Skeletal muscle cell (primary cell): ENCODE measurements at places on chromosomes 7 and 10.

DNA sequence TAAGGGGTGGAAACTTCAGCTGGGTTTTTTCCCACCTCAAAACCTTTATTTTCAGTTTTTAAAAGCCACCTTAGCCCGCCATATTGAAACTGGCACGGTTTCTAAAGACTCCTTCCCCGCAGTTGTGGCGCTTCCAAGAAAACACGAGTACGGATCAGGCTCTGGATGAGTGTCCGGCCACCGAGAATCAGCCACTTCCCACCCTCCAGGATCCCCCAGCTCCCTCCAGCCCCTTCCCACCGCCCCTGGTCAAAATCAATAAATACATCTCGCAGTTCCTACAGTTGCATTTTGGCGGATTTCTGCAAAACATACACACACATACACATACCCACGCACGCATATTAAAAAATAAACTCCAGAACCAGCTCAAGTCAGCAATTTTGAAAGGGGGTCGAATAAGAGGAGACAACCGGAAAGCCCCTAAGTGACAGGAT is 1.1 kb downstream of the SFMBT2 start:
- DNase-seq, result no peak

- no peak for DNase-seq
Observed at GRCh38 chr7:73831834-73832651, 1.2 kb downstream of the CLDN4 start.

DNA sequence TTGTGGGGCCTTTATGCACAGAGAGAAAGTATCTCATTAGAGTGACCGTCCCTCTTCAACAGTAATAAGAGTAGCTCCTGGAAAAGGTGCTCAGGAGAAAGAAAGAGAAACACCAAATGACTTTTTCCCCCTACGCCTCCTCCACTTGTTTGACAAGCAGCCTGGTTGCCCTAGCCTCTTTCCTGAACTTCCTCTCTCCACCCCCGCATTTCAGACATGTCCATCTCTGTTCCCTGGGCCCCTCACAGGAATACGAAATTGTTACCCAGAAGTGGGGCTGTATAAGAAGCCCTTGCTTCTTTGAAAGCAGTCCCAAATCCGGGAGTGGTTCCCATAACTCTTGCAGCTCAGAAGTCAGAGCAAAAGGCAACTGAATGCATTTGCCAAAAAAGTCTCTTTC is 119.6 kb upstream of the ADO start:
- no peak for DNase-seq

- no peak for DNase-seq
Observed at GRCh38 chr7:107002529-107002998, 41.9 kb upstream of the PRKAR2B start.

GRCh38 chr10:114618722-114619121 is 39.4 kb downstream of the ABLIM1 start:
- DNase-seq, result no peak

DNA sequence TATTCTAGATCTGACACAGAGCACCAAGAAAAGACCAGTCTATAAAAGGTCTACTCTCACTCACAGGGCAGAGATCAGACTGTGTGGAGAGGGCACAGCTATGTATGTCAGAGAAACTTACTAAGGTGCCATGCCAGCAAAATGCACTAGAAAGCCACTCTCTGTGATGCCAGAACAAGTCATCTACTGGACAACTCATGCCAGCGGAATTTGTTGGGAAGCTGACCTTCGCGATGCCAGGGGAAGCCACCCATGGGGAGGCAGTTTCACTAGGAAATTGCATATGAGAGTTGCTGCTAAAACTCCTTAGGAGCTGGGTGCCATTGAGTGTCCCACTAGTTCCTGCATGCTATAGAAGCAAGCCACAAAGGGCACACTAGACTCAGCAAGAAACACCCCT is 58.5 kb downstream of the MICU1 start:
- no peak for DNase-seq

GRCh38 chr7:33757563-33758165 is 147.7 kb upstream of the BMPER start:
- no peak for DNase-seq

DNA sequence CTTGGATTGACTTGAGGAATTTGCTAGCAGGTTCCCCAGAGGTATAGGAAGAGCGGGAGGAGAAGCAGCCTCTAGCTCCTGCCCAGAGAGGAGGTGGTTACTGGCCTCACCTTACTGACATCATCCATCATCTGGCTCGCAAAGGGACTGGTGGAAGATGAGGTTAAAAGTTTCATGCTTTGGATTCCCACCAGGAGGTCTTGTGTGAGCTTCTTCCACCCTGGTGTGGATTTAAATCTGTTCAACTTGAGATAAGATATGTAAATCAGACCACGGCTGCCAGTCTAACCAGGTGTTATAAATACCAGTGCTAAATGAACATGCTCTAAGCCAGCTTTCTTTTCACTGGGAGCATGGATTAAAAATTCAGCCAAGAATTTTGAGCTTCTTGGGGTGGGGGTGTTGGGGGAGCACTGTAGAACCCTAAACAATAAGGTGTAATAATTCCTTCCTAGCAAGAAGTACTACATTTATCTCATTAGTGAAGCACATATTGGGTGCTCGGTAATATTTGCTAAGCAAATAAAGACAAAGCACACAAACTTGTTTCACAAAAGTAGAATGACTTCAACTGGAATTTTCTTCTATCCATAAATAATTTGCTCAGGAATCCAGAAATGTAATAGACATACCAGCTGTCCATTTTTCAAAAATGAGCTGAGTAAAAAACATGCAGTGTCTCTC is 7.8 kb downstream of the PROSER2 start:
- no peak for DNase-seq

DNA sequence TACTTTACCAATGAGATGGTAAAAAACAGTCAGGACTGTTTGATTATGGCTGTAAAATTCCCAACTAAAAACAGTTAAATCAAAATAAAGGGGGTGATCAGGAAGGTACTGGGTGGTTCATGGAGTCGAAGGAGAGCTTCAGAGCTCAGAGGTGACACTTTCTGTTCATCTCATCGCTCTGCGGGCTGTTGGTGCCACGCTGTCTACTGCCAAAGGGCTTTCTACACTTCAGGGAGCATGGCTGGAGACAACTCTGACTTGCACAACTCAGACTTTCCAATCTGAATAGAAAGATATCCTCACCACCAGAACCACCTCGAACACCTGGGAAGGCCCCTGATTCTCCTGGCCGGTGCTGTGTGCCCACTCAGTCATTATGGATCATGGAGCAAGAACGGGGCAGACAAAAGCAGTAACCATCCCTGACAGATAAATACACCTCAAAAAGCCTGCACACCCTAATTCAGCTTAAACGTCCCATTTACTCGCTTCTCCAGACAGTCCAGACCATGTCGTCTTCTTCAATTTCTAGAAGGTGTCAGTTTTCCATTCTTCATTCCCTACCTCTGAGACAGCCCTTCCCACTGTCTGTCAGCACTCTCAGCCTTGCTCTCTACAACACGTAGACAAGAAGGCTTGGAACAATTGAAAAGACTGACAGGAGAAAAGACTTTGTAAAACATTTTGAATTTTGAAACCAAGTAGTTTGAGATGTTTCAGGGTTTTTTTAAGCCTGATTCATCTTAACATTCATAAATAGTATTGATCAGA is 348.7 kb upstream of the NFE2L3 start:
- DNase-seq, result no peak

GRCh38 chr10:53839440-53840039 is 961.5 kb downstream of the PCDH15 start:
- DNase-seq, result no peak

- no peak for DNase-seq
Observed at GRCh38 chr10:130481936-130482335, 345.7 kb downstream of the GLRX3 start.

- no peak for DNase-seq
Observed at GRCh38 chr10:80909254-80909653, 371.6 kb downstream of the SH2D4B start.

GRCh38 chr10:80596391-80597257 is 58.9 kb downstream of the SH2D4B start:
- no peak for DNase-seq

DNA sequence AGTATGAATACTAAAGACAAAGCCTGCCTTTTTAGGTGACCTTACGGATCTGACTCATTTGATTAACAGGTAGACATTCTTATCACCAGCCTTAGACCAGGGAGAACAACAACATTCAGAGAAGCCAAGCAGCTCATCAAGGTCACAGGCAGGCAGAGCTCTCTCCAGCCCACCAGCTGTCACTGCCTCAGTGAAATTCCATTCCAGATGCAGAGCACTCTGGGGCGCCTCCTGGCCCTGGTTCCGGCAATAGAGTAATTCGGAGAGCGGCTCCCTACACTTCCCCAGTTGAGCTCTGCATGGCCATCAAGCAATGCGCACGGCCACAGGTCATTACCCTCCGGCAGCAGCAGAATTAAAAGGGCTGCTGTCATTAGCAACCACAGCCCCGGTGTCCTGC is 164.7 kb downstream of the TCERG1L start:
- DNase-seq, result no peak

DNA sequence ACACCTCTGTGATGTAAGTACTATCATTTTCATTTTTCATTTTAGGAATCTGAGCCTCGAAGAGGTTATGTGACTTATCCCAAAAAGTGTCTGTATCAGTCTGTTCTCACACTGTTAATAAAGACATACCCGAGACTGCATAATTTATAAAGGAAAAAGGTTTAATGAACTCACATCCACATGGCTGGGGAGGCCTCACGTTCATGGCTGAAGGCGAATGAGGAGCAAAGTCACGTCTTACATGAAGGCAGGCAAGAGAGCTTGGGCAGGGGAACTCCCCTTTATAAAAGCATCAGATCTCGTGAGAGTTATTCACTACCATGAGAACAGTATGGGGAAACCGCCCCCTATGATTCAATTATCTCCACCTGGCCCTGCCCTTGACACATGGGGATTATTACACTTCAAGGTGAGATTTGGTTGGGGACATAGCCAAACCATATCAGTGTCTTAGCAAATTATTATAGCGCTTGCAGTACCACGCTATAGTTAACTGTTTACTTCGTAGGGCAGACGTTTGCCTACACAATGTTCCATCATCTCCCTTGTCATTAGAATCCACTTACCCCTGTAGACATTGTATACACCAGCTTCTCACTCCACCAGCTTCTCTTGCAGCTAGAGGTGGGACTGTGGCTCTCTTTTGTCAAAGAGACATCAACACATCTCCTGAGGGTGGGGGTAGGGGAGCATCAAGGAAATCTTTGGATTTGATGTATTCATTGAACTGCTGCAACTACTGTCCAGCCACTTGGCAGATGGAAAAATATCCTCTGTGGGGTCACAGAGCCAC is 15.4 kb upstream of the NMT2 start:
- DNase-seq, result no peak

DNA sequence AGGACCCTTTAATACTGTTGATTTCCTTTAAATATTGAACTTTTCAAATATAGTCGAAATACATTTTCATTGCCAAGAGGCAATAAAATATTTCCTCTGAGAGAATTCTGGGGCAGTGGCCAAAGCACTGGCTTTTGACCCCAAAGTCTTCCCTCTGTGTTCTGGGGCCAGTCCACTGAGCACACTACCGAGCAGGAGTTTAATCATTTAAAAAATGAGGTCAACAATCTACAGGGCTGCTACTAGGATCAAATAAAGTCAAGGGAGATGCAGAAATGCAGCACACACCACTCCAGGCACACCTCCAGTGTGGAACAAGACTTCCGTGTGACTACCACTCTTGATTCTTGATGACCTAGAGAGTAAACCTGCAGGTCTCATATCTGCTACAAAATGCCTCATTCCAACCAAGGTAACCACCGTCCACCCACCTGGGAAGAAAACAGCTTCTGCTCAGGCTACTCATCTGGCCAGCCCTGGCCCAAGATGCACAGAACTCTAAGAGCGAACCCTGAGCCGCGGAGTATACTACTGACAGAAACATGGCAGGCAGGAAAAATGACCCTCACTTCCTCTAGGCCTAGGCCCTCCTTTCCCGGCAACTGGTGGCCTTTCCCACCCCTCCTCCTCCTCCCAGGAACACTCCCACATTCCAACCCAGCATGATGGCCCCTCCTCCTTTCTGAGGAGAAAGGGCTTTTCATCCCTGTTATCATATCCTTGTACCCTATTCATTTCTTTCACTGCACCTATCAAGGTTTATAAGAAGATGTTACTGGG is 97.7 kb downstream of the ALOX5 start:
- no peak for DNase-seq

GRCh38 chr7:92462560-92462959 is 15.2 kb downstream of the ERVW-1 start:
- DNase-seq, result no peak

DNA sequence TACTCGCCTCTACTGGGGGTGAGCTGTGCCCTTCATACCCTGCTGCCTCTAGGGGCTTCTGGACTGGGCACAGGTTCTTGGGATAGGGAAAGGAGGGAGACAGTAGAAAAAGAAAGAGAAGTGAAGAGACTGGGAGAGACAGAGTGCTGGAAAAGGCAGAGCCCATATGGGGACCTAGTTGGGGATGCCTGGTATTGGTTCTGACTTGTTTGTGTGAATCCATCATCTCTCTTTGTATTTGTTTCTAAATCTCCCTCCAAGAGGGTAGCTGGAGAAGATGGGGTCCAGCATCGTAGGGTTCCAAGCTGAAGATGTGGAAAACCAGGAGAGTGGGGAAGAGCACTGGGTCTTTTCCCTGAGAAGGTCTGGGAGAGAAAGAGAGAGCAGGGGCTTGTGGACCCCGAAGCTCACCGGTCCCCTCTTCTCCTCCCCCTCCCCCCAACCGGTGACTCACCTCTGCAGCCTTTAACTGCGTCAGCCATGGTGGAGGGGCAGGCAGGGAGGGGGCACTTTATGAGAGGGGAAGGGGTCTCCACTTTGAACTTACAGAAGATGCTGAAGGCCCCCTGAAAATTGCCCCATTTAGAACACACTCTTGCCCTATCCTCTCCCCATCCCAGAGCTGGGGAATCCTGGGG is 3.2 kb upstream of the VGF start:
- DNase-seq, result no peak
